ENCODE measurements at places on chromosomes 12 and 14.

DNA sequence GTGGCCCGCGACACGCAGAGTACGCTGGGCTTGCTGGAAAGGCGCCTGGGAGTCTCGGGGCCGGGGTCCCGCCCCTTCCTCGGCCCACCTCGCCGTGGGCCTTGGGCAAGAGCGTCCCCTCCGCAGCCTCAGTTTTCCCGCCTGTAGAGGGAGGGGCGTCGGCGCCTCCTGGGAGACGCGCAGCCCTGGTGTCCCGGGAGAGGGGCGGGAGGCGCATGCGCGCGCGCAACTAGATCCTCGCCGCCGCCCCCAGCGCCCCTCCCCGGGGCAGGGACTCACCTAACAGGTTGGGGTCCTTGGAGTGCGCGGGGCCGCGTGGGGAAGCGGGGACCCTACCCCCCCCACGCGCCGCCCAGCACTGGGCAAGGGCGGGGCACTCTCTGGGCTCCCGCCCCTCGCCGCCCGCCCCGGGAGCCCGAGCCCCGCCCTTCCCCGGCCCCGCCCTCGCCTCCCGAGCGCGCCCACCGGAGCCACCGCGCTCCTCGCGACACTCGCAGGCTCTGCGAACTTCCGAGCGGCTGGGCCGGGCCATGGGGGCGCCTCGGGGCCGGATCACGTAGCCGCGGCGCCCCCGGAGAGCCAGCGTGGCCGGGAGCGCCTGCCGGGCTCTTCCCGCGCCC lies at the start of gene KIF26A:
KIF26A (plus strand) TSS at position 490 of the 620 bp plus-strand sequence. CDS start 136 bp downstream, outside the sequence.
- DNase-seq: no peak

DNA sequence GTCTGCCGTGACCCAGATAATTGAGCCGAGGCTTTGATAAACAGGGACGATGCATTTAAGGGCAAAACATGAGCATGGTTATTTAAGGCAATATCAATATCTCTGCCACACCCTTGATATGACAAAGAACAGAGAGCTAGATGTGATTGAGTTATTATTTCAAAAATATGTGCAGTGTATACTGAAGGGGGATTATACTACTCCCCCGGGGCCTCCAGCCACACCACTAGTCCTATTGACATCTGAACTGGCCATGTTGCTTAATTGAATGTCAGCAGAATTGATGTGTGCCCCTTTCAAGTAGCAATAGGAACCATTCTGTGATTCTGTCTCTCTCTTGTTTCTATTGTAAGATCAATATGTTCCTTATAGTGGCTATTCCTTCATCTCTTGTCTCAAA lies 794.8 kb upstream of the SEL1L start:
- DNase-seq: no peak

- DNase-seq: no peak
Observed at GRCh38 chr12:91778091-91778832, 367.4 kb downstream of the BTG1 start.

DNA sequence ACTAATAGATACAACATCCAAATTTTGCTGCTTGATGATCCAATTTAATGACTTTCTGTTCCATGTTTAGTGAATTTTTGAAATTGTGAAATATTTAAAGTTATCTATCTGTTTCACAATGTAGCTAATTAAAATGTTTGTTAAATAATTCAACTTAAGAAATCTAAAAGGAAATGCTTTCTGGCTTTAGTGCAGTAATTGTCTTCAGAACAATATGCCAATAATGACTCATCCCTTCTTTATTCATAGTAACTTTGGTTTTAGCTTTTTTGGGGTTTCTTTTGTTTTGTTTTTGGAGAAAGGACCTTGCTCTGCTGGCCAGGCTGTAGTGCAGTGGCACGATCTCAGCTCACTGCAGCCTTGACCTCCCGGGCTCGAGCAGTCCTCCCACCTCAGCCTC lies 479.2 kb upstream of the RGS6 start:
- DNase-seq: no peak

DNA sequence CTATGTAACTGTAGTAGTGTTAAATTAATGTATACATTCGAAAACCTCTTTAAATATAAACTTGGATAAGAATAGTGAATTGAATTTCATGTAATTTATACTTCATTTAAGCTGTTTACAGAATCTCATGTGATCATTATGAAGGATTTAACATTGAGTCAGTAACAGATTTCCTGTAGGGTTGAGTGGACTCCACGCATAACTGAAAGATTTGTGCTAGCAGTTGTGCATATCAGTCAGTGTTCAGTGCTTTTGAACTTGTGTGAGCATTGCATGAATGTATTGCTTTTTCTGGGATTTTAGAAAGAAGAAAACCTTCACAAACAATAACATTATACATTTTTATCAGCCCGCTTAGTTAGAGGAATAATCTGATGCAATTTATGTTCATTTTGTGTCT lies 1435.3 kb downstream of the LRFN5 start:
- DNase-seq: no peak

- no peak for DNase-seq
Observed at GRCh38 chr12:5140190-5140589, 96.5 kb downstream of the KCNA5 start.

GRCh38 chr14:36365766-36366165 lies 45.3 kb upstream of the MBIP start:
- no peak for DNase-seq

- DNase-seq: no peak
Observed at GRCh38 chr12:15966426-15966825, 55.3 kb downstream of the DERA start.
